Prostate gland (tissue), 2 donors: ENCODE measurements at places on chromosomes 7 and 10. TPM values are rescaled to one million over a fixed set of nuclear protein-coding genes. Genes with fewer than 3 reads are reported as not detected.
A peak's percentile ranks its signal among the peaks of the same experiment; 100 is the strongest.

DNA sequence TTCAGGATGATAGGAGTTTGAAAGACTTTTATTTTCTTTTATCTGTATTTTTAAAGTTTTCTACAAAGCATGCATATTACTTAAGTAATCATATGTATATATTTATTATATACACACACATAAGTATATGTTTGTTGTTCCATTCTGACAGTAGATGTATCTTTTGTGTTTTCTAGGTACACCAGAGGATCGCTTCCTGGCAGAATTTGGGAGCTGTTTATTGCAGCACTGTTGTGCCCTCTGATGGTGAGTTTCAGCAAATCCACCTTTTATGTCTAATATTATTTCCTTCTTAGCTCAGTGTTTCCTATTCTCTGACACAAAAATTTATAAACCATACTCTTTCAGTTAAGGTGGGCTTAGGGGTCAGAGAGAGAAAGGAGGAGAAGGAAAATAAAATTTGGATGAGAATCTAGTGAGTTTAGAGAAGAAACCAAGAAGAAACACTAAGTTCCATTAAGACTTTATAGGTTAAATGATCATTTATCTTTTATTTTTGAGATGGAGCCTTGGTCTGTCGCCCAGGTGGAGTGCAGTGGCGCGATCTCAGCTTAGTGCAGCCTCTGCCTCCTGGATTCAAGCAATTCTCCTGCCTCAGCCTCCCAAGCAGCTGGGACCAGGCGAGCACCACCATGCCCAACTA, 59.2 kb upstream of the OIT3 start:
- peak; percentile 43 for DNase-seq
- no peaks in the 10 kb centered on the region for H3K27me3 ChIP-seq
- H3K27ac ChIP-seq = no peak overlapping the region
- H3K4me1 ChIP-seq = no peaks in the 10 kb centered on the region
- H3K4me3 ChIP-seq = no peak overlapping the region

DNA sequence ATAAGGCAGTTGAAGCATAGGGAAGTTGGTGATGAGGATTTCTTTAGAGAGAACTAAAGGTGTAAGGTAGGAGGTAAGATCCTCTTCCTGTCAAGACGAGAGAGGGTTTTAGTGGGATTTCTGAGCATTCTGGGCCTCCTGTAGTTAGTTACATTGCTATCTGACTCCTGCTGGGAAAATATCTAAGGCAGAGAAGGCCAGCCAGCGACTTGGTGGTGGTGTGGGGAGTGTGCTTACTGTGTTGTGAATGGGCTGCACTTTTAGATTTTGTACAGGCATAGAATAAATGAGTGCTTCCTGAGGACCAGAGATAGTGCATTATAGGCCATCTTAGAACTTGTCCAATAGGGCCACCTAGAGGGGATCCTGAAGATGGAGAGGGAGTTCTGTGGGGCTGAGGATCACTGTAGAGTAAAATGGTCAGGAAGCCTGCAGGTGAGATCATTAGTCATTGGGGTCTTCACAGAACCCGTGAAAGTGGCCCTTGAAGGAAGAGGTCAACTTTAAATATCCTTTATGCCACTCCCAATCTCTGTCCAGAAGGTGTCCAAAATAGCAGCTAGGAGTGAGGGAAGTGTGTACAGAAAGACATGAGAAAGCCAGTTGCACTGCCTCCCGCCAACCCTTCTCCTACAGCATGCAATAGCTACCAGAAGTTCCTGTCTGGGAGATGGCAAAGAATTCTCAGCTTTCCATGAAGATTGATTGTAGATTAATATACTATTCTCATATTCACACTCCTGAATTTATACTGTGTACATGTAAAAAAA, 266.6 kb downstream of the POLR1F start:
- no peak overlapping the region for H3K27ac ChIP-seq
- DNase-seq = no peak
- no peaks in the 10 kb centered on the region for H3K27me3 ChIP-seq
- no peaks in the 10 kb centered on the region for H3K4me1 ChIP-seq

DNA sequence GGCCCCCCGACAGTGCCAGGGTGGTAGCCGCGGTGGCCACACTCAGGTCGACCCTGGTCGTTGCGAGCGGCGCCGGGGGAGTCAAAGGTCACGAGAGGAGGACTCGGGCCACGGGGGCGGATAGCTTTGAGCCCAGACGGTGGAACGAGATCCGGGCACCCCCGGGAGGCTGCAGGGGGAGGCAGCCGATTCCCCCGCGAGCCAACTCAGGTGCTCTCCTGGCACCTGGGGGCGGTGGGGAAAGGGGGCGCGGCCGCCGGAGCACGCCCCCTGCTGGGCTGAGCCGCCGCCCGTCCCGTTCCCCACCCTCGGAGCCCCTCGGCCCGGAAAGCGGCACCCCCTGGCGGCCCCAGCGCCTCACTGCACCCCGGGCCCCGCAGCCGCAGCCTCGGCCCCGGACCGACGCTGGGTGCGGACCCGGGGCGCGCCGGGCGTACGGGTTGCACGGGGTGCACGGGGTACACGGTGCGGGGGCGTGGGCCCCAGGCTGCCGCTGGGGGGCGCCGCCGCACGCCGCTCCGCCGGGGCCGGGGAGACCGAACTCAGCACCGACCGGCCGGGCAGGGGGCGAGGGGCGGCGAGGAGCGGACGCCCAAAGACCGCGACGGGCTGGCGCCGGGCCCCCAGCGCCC, 521 bp upstream of the NYAP1 start:
- peaks cover 9% of the 10 kb centered on the region for H3K4me1 ChIP-seq
- H3K36me3 ChIP-seq = no peaks in the 10 kb centered on the region
- H3K27ac ChIP-seq = peak overlapping the region; percentile 76
- no peaks in the 10 kb centered on the region for H3K27me3 ChIP-seq
- H3K4me3 ChIP-seq = peak overlapping the region; percentile 78

GRCh38 chr7:11176985-11177555, 203.4 kb downstream of the PHF14 start:
- no peak for DNase-seq
- no peak overlapping the region for H3K27ac ChIP-seq
- no peaks in the 10 kb centered on the region for H3K4me1 ChIP-seq
- H3K27me3 ChIP-seq = no peaks in the 10 kb centered on the region

The CTAGE4 gene
- 1.4 TPM for total RNA-seq
